ENCODE measurements at places on chromosomes 16 and 17.

DNA sequence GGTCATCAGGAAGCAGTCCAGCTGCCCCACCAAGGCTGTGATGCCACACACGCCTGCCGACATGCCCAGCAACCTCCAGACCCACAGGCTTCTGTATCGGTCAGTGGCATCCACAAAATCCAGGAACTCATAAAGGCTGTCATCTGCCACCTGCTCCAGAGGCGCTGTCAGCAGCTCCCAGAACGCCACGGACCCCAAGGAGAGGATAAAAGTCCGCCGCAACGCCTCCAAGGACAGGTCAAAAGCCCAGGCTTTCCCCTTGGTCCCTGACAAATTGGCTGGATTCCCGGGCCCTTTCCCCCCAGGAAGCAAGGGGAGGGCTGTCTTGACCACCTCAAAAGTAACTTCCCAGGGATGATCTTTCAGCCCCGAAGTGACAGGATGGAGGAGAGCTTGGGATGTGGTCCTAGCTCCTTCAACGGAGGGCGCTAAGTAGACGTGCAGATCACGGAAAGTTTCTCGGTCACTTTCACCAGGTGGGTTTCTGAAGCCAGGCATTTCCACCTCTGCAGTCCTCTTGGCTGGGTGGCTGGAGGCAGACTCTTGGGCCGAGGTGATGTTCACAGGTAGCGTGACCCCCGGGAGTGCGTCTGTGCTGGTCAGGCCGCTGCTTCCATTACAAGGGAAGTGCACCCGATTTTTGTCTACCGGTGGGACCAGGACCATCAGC is 854 bp downstream of the MFSD6L start:
- DNase-seq = no peak

DNA sequence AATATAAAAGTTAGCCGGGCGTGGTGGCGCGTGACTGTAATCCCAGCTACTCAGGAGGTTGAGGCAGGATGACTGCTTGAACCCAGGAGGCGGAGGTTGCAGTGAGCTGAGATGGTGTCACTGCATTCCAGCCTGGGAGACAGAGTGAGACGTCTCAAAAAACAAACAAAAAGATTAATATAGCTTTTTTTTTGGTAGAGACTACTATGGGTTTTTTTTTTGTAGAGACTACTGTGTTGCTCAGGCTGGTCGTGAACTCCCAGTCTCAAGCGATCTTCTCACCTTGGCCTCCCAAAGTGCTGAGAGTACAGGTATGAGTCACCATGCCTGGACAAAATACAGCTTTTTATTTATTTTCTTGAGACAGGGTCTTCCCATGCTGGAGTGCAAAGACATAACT is 20.2 kb downstream of the ZNRF1 start:
- DNase-seq = no peak

DNA sequence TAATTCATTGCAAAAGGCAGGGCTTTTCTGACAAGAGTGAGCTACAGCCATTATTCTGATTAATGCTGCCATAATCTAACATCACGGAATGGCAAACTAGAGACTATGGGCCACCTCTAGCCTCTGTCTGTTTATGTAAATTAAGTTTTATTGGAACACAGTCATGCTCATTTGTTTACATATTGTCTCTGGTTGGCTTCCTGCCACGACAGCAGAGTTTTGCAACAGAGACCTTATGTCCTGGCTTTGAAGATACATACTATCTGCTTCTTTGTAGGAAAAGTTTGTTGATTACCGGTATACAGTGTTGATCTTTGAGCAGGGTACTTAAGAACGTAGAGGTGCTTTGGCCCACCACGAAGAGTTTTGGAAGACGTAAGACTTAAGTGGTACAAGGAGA is 715.9 kb upstream of the RBFOX1 start:
- no peak for DNase-seq

GRCh38 chr16:13324851-13325250 is 423.5 kb downstream of the SHISA9 start:
- no peak for DNase-seq

DNA sequence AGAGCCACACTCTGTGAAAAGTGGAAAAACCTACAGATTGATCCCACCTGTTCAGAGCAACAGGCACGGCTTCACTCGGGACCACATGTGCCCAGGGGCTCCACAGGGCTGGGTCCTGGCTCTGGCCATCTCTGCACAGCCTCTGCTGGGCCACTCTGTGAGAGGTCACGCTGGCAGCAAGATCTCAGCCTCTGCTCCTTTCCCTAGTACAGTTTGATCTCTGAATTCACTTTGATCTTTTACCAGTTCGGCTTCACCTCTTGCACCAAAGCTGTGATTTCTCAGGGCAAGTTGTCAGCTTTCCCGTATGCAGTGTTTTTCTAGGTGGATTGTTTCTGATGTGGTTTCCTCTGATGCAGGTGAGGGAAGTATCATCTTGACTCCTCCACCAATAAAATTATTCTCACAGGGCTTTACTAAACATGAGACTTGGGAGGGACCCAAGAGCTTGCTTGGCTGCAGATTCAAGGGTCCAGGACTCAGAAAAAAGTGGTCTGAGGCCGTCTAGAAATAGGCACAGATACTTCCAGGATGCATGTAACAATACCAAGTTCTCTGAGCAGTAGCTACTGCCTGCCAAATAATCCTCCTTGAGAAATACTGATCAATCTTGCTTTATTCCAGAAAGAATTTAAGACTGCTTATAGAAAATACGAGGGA is 24.0 kb upstream of the ALDH3A1 start:
- DNase-seq = no peak

GRCh38 chr17:61404663-61404912 is 4.9 kb downstream of the TBX2 start:
- DNase-seq = no peak

DNA sequence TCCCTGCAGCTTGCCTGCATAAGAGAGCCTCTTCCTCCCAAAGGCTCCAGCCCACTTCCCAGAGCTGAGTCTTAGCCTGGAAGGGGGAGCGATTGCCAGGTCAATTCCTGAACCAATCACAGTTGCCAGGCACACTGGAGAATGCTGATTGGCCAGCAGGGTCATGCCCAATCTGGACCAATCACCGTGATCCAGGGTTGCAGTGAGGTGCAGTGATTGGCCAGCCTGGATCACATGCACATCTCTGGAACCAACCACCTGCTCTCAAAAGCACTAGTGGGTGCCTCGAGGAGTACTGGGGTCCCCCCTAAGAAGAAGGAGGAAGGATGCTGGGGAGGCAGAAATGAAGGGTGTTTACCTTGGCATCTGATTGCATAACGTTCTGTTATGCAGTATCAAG is 18.4 kb downstream of the NAGPA start:
- DNase-seq = no peak

- DNase-seq = no peak
Measured at GRCh38 chr17:8781776-8782175, 17.4 kb downstream of the MFSD6L start.

DNA sequence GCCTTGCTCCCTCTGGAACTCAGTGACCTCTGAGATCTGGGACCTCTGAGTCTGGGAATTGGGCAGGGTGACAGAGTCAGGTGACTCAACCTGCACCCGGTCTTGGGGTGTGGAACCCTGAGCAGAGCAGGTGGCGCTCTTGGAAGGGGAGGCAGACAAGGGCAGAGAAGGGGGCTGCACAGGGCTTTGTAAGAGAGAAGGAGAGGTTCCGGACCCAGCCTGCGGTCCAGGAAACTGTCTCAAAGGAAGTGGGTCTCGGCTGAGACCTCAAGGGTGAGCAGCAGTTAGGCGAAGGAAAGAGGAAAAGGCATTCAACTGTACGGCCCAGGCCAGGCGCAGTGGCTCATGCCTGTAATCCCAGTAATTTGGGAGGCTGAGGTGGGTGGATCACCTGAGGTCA is 10.0 kb upstream of the RIPOR1 start:
- DNase-seq = no peak

- no peak for DNase-seq
Measured at GRCh38 chr17:11986942-11987329, 10.3 kb downstream of the ZNF18 start.

GRCh38 chr16:87661561-87661960 is 59.3 kb downstream of the JPH3 start:
- DNase-seq = no peak

GRCh38 chr17:5044630-5045029 is 9.4 kb upstream of the SLC52A1 start:
- no peak for DNase-seq

- DNase-seq = no peak
Measured at GRCh38 chr16:52569701-52570100, 22.8 kb upstream of the TOX3 start.

DNA sequence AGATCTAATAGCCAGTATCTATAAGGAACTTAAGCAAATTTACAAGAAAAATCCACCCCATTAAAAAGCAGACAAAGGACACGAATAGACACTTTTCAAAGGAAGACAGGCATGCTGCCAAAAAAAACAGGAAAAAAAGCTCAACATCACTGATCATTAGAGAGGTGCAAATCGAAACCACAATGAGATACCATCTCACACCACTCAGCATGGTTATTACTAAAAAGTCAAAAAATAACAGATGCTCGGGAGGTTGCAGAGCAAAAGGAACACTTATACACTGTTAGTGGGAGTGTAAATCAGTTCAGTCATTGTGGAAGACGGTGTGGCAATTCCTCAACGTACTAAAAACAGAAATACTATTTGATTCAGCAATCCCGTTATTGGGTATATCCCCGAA is 9.6 kb downstream of the STX8 start:
- no peak for DNase-seq

GRCh38 chr17:42365136-42365535 is 23.1 kb downstream of the STAT3 start:
- no peak for DNase-seq

DNA sequence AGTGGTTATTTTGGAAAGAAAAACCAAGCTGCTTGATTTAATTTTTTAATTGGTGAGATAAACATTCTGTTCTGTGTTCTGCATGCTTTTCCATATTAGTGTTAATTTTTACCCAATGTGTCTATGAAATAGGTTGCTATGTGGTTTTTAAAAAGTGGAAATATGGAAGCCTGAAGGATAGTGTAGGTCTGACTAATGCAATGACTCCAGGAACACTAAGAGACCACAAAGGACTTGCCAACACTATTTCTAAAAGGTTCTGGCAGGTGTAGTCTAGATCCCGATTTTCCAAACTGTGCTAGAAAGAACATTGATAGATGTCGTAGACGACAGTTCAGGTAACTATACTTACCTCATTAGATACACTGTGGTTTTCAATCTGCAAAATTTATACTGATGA is 877.4 kb upstream of the GOT2 start:
- DNase-seq = no peak

GRCh38 chr17:17206124-17206912 is at the start of gene PLD6:
Gene PLD6, minus strand, starts transcription at chr17:17206333. Its CDS starts 47 bp downstream, at chr17:17206286.
- peak; percentile 83 for DNase-seq

- no peak for DNase-seq
Measured at GRCh38 chr16:61569028-61569427, 467.2 kb downstream of the CDH8 start.

DNA sequence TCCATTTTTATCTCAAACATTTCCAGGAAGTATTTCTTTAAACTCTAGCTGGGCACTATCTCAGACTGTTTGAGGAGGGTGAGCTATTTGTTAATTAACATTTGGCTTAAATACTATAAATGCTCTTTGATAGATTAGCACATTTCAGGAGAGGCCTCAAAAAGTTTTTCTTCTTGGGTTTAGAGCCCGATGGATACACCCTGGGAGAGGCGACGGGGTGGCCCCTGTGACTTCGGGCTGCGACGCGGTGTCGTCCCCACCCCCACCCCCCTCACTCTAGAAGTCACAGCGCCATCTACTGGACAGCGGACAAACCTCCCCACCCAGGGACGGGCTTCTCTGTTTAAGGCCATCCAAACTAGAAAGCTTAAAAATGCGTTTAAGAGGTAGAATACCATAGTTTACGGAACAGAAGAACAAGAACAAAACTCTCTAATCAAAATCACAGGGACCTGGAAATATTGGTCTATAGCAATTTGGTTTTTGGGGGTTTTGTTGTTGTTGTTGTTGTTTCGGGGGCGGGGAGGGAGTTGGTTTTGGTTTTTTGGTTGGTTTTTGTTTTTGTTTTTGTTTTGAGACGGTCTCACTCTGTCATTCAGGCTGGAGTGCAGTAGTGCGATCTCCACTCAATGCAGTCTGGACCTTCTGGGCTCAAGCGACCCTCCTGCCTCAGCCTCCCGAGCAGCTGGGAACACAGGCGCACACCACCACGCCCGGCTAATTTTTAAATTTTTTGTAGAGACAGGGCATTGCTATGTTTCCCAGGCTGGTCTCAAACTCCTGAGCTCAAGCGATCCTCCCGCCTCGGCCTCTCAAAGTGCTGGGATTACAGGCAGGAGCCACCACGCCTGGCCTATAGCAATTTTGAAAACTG is 254.4 kb downstream of the C16orf95 start:
- peak; percentile 44 for DNase-seq

DNA sequence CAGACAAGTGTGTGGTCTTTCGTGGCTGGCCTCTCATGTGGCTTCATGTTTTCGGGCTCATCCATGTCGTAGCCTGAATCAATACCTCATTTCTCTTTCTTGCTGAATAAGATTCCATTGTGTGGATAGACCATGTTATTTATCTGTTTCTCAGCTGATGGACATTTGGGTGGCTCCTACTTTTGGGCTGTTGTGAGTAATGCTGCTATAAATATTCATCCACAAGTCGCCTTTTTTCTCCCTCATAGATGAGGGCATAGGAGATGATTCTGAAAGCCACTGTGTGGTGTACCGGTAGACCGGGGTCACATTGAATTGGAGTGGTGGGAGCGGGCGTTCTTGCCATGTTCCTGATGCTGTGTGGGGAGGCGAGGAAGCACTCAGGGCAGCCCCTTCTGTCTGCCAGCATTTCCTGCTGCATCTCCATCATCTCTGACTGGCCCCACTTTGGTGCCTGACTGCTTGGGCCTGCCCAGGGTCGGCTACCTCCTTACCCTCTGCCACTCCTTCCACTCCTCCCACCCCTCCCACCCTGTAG is 40.1 kb downstream of the PRMT7 start:
- no peak for DNase-seq

- DNase-seq = no peak
Measured at GRCh38 chr16:13554643-13555042, 365.3 kb upstream of the ERCC4 start.

DNA sequence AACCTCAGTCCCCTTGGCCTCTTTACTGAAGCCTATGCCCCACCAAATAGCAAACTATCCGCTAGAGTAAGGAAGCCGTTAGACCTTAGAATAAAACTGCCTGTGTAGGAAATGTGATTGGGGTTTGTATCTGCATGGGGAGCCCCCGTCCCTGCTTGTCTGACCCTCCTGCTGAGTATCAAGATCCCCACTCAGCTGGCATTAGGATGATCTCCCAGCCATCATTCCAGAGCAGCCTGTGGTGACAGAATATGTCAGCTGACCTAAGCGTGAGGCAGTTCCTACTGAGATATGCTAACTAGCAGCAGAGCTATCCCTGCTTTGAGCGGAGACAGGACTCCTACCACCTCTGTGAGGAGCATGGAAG is 645 bp upstream of the GFOD2 start:
- DNase-seq = no peak

- DNase-seq = no peak
Measured at GRCh38 chr16:10751291-10751697, 7.7 kb downstream of the NUBP1 start.

GRCh38 chr17:1047177-1047878 is 50.4 kb downstream of the TIMM22 start:
- no peak for DNase-seq

- DNase-seq = no peak
Measured at GRCh38 chr16:31112711-31113110, 4.5 kb downstream of the BCKDK start.

- no peak for DNase-seq
Measured at GRCh38 chr17:83144421-83145357, 65.3 kb downstream of the METRNL start.

- no peak for DNase-seq
Measured at GRCh38 chr17:57420734-57421717, 164.7 kb downstream of the MSI2 start.
